NCI-H345 (cell line): ENCODE measurements at places on chromosomes 5 and 9.

GRCh38 chr9:136143215-136144001 lies 24.7 kb upstream of the TMEM250 start:
- DNase-seq: peak; percentile 72

GRCh38 chr5:139667001-139667729 lies 19.0 kb downstream of the CXXC5 start:
- DNase-seq: no peak

DNA sequence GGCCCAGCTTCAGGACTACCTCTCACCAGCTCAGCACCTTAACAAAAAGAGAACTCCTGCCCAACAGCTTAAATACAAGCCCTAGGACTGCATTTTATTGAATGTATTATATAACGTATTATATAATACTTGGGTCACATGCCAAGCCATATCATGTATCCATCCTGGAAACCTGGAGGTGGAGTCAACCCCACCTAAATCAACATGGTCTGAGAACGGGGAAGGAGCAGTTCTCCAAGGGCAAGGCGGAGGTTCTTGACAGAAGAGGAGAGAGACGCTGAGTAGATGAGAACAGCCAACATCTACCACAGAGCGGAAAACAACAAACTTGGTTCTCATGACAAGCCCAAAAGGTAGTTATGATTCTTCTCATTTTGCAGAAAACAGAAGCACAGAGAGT lies 163.4 kb downstream of the FGF18 start:
- DNase-seq: no peak

DNA sequence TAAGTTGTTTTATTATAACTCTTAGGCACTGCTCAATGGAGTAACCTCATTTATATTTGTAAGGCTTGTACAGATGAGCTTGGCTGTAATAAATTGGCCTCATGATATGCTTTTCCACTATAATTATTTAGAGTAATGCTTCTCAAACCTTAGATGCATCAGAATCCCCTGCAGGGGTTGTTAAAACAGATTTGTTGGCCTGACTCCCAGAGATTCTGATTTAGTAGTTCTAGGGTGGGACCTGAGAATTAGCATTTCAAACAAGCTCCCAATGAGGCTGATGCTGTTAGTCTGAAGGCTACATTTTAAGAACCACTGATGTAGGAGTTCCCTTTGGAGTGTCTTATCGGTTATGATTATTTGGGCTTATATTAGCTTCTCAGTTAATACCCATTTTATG lies 38.2 kb upstream of the ARSB start:
- no peak for DNase-seq

GRCh38 chr5:55894135-55894534 lies 43.0 kb downstream of the IL31RA start:
- DNase-seq: no peak

DNA sequence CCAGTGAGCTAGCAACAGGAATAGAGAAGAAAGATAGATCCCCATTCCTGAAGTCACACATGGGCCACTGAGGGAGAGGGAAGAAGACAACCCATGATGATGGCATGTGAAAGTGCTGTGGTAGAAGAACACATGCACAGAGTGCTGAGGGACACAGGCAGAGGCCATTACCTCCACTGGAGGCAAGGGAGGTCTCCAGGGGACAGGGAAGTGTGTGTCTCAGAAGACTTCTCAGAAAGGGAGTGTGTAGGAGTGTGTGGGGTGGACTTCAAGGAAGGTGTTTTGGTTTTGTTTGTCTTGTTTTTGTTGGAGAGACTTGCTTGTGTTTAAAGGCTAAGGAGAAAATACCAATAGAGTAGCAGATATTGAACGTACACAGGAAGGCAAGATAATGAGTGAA lies 77.0 kb upstream of the SMARCA2 start:
- DNase-seq: no peak

DNA sequence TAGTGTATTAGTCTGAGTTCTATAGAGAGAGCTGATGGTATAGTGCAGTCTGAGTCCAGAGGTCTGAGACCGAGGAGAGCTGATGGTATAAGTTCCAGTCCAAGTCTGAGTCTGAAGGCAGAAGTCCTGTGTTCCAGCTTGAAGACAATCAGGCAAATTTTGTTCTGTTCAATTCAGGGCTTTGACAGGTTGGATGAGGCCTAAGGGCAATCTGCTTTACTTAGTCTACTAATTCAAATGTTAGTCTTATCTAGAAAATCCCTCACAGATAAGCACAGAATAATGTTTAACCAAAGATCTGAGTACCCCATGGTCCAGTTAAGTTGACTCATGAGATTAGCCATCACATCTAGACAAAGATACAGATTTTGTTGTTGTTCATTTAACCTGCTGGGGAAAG lies 303.0 kb upstream of the KLF4 start:
- DNase-seq: no peak

DNA sequence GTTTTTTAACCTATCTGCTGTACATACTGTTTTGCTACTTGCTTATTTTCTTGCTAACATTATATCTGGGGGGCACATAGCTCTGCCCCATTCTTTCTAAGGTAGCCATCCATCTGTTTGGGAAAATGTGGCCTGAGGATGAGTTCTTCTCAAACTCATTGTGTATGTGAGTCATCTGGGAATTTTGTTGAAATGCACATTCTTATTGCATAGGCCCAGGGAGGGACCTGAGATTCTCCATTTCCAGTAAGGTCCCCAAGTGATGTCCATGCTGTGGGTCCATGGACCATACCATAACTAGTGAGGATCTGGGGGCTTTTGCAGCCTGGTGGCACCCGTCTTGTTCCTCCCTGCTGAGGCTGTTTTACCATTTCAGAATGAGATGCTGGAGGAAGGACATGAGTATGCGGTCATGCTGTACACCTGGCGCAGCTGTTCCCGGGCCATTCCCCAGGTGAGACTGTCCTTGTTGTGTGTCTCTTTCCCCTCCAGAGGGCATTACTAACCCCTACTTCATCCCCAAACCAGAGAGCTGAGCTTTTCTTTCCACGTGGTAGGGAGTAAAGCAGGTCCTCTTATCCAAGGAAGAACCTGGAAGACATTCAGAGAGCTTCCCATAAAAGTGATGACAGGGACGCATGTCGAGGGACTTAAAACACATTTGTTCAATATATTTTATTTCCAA lies 28.6 kb downstream of the CYFIP2 start:
- no peak for DNase-seq

DNA sequence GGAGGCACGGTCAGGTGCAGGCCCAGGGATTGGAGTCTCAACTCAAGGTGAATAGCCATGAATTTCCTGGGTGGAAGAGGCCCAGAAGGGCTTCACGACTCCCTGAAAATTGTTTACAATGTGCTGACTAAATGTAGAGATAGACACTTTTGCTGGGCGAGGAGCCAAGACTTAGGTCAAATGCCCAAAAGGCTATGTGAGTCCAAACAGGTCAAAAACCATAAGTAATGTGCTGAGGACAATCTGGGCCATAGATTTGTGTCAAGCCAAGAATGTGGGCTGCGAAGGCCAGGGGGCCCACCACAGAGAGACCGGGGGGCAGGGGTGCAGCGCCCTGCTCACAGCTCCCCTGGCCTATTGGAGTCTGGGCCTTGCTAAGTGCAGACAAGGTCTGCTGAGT lies 197.8 kb downstream of the HSPA4 start:
- no peak for DNase-seq

DNA sequence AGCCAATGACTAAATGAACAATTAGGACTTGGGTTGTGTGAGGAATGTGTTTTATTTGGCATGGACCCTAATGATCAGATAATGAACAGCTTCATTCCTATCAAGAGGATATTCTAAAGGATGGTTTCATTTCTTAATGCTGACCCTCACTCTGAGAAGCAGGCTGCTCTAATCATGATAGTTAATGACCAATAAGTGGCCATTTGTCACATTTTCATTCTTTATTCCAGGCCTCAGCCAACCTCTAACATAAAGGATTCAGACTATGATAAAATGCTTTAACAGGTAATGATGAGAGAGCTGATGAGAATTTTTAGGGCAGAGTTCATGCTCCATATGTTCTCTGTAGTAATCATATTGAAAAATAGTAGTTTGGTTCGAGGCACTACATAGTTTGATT lies 301.5 kb upstream of the ARRDC3 start:
- no peak for DNase-seq

GRCh38 chr5:152218694-152219093 lies 186.4 kb downstream of the NMUR2 start:
- DNase-seq: no peak

- no peak for DNase-seq
Measured at GRCh38 chr5:166262395-166262794, 2029.0 kb upstream of the WWC1 start.

DNA sequence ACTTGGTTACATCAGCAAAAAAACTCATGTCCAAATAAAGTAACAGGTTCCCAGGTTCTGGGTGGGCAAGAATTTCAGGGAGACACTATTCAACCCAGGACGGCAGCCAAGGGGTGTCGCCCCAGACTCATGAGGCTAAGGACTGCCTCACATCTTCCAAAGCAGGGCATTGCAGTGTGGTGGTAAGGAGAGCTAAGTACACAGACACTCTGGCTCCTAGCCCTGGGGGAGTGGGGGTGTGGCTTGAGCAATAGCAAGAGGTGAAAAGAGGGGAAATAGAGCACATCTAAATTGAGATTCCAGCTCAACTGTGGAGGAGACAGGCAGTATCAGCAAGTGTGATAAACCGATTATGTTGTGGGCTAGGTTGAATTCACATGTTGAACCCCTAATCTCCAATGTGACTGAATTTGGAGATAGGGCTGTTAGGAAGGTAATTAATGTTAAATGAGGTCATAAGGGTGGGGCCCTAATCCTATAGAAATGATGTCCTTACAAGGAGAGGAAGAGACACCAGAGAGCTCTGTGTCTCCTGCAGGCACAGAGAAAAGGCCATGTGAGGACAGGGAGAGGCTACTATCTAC lies 49.9 kb upstream of the MARCHF11 start:
- no peak for DNase-seq

GRCh38 chr5:34803974-34804732 lies 34.8 kb upstream of the TTC23L start:
- no peak for DNase-seq

DNA sequence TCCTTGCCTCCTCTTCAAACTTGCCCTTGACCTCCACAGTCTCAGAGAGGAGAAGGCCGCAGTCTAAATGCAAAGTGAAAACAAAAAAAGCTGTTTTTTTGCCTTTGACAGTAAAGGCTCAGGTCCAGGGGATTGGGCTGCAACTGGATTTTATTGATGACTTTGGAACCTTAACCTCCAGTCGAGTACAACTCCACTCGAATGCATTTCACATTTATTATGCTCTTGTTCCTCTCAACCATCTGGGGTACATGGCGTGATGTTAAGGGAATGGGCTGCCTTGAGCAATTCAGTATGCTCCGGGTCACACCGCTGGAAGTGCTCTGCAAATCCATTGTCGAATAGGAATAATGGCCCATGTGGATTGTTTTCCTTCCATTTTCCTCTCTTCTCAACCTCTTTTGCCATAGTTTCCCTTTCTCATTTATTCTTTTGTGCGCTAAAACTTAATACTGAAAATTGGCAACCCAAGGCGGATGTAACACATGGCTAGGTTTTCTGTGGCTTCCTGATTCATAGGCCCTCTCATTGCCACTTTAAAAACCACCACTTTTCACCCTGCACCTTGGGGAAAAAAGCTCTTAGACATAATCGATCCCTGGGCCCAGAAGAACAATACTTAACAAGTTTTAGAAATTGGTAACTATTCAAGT lies 34.3 kb downstream of the ITK start:
- DNase-seq: no peak

DNA sequence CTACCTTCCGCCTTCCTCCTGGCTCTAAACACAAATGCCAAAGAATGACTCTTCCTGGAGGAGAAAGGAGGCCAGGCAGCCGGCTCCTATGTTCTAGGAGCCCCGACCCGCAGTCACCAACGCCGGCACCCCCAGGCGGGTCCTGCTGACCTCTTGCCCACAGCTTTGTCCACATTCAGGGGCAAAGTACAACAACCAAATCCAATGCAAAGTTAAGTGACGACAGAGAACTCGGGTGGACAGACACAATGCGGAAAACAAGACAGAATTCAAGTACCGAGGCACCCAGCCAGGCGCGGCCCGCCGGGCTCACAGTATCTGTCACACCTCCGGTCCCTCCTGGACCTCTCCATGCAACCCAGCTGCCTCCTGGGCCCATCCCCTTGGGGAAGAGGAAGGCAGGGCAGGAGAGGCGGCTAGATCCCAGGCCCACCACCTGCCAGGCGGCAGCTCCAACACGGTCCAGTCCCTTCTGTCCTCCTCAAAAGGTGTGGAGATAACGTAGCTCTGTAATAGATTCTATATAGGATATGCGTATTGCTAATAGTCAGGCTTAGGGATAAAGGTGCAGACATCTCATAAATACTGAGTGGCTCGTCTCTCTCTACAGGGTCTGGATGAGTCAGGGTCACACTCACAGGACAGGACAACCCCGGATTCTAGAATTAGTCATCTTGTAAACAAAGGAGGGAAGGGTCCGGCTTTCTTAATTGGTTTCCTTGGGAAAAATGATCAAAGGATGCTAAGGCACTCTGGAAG lies 46.9 kb upstream of the UBAC1 start:
- DNase-seq: no peak

DNA sequence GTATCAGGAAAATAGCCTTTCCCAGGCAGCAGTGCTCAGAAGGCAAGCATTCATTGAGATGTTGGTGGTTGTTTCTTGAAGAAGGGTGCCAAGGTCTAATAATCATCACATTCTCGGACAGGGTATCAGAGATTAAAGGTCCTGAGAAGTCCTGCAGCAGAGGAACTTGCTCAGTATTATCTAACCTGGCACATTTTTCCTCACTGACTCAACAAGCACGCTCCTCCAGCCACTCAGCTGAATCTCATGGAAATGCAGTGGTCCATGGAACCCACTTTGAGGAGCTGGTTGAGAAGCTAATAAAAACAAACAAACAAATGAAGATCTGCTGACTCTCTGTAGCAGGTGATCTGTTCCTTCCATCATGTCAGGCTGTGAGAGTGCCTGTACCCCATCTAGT lies 35.3 kb upstream of the ICE1 start:
- DNase-seq: no peak

DNA sequence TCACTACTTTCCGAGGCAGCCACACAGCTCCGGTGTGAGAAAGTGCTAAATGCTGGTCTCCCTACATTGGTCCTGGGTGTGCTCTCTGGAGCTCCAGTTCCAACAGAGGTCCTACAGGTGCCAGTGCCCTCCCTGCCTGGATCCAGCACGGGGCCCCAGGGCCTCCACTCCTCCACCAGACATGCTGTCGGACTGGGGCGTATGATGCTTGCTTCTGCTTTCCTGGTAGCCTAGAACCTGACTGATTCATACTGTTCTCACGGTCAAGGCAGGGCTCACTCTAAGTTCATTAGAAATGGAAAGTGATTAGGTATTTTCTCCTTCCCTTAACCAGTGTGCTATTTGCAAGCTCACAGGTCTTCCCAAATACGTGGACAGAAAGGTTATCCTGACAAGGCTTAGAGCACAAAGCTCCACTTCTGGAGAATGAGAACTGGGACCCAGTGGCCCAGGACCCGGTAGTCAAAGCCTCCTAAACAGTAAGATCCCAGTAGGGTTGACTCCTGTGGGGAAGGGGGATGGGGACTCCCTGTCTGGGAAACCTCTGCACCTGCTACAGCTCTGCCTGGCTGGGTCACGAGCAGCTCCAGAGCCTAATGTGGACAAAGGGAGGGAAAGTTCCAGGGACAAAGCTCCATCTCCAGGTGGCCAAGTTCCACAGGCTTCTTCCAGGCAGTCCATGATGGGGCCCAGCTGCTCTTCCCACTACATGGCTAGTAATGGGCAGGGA lies 98.1 kb downstream of the PAX5 start:
- no peak for DNase-seq
